HAP-1 (cell line): ENCODE measurements at places on chromosomes 11 and 22.
A peak's percentile ranks its signal among the peaks of the same experiment; 100 is the strongest.

- no peak for DNase-seq
These were observed 43.6 kb upstream of the FTH1 start for GRCh38 chr11:62010935-62011528.

- no peak for DNase-seq
These were observed 744.6 kb downstream of the FAM181B start for GRCh38 chr11:81989093-81989492.

- no peak for DNase-seq
These were observed 22.1 kb downstream of the CD6 start for GRCh38 chr11:60993615-60994014.

DNA sequence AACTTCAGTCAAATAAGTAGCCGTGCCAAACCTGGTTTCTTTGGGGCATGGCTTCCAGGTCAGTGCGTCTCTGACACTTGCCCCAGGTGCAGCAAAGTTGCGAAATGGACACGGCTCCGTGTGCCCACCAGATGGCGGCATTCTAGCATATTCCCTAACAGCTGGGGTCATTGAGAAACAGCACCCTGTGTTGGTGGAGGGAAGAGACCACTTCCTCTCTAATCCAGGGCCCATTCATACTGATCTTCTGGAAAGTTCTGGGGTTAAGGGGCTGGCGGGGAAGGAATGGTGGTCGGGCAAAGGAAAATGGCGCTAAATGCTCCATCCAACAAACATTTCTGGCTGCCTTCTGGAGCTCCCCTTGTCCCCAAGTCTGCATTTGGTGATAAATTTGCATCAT is 141.2 kb upstream of the TIMP3 start:
- peak; percentile 72 for DNase-seq

GRCh38 chr22:28710576-28711191 is 30.9 kb downstream of the CHEK2 start:
- DNase-seq = no peak

DNA sequence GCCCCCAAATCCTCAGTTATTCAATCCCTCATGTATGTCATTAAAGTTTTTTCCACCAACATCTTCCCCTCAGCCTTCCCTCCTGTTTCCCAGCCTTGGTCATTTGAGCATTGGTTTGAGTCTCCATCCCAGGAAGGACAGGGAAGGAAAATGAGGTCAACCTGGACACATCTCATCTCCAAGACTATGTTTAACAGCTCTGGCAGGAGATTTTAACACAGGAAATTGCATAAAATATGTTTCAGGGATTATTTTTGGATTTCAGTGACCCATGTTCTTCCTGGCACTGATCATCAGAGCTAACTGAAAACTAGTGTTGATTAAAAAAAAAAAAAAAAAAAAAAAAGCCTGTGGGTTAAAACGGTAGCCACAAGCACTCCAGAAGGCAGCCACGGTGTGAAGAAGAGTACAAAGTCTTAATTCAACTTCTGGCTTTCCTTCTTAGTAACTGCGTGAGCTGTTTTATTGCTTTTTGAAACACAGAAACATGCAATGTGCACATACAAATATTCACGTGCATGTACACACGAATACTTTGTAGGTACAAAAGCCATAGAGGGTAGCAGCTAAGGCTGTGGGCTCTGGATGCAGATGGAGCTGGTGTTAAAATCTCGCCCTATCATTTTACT is 164.4 kb upstream of the DDI1 start:
- DNase-seq = no peak

DNA sequence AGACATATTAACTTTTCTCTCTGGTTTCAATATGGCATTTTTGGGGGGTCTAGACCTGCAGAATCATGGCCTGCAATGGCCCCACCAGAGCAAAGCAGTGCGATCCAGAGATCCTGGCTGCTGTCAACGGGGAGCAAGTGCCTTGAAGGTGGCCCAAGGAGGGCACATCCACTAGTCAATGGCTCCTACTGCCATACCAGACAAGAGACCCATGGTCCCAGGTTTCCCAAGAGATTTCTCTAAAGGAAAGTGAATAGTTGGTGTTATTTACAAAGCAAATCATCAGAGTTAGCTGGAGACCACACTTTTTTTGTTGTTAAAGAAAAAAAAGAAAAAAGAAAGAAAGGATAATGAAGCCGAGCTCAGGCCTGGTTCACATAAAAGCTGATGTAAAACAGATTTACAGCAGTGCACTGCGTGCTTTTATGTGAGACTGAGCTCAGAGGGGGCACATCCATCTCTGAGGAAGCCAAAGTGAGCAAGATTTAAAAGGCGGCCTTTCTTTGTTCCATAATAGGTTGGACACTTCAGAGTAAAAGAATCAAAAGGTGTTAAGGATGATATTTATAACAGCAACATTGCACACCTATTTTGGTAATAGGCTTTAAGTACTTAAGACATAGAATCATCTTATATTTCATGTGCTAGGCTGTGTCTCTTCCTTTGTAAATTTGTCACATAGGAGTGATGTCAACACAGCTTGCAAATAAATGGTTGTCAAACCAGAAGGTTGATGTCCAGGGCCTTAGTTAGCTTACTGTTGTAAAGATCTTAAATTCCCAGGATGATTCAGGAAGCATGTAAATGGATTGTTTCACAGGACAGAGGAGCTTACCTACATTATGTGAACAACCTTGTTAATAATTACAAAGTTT is 201.3 kb upstream of the NTM start:
- DNase-seq = no peak

GRCh38 chr11:132941024-132941646 is 591.2 kb downstream of the OPCML start:
- peak; percentile 10 for DNase-seq

DNA sequence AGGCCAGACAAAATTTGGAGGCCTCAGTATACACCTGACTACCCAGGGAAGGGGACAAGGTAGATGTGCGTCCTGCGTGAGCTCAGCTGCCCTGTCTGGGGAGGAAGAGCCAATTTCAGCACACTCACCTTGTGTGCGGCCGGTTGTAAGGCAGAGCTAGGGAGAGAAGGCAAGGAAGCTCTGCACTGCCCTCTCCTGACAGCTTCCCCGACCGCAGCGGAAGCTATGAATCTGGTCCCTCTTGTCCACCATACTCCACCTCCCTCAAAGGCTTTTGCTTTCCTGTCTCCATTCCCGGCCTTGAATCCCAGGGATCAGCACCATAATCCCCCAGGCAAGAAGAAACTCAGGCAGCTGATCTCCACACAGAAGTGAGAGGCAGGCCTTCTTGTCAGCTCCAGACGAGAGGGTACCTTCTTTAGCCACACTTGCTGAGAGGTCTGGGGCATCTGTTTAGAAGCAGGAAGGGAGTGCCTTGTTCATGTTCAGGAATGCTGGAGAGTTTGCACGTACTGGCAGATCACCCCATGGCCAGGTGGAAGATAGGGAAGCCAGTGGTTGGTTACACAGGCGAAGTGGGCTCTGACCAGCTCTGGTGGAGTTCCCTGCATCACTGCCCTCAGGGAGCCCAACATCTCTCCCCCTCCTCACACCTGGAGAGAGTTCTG is 62.5 kb downstream of the FEZ1 start:
- peak; percentile 80 for DNase-seq

GRCh38 chr11:71355281-71355680 is 92.9 kb downstream of the DHCR7 start:
- DNase-seq = no peak

GRCh38 chr11:3126207-3126865 is 38.8 kb downstream of the OSBPL5 start:
- DNase-seq = no peak

DNA sequence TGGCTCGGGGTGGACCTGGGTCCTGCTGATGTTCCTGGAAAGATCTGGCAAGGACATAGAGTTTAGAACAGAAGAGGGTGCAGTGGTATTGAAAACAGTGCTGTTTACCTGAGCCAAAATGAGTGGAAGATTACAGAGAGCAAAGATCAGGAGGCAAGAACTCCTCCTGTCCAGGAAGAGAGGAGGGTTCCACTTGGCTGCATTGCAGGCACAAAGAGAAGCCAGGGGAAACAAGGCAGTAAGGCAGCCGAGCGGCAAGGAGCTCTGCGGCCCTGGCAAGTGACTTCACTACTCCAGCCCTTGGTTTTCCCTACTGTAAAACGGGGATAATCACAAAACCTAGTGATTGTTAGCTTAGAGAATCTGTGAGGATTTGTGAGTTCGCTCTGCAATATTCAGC is 3.7 kb upstream of the PACSIN2 start:
- DNase-seq = no peak

GRCh38 chr11:13228572-13228971 is 49.0 kb upstream of the BMAL1 start:
- DNase-seq = no peak

GRCh38 chr11:31107649-31108048 is 261.9 kb downstream of the DCDC1 start:
- no peak for DNase-seq

GRCh38 chr11:125281831-125282595 is 117.5 kb downstream of the PKNOX2 start:
- no peak for DNase-seq

GRCh38 chr11:83070731-83071566 is 748 bp downstream of the RAB30 start:
- peak; percentile 52 for DNase-seq

DNA sequence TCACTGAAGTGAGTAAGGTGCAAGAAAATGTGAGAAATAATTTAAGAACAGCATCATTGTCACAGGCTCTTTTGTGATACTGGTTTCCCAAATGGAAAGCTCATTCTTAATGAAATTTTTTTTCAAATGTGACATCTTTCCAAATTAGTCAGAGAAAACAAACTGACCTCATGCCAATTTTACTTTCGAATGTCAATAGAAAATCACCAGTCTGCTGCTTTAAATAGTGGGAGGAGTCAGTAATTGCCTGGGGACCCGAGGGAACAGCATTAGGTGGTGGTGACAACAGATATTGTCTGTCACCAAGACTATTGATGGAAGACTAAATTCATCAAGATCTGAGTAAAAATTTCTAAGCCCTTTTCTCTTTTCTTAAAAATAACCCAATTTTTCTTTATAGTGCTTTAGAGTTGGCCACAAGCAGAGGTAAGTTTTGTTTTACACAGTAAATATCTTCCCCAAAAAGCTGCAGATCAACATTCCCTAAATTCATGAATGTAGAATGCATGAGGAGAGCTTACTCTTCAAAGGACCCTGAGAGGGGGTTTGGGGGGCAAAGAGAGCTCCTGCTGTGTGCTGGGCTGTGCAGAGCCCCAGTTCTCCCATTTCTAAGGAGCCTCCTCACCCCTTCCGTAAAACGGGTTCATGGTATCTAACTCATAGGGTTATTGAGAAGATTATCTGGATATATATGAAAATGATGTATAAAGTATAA is 95.1 kb downstream of the PIWIL4 start:
- DNase-seq = no peak

DNA sequence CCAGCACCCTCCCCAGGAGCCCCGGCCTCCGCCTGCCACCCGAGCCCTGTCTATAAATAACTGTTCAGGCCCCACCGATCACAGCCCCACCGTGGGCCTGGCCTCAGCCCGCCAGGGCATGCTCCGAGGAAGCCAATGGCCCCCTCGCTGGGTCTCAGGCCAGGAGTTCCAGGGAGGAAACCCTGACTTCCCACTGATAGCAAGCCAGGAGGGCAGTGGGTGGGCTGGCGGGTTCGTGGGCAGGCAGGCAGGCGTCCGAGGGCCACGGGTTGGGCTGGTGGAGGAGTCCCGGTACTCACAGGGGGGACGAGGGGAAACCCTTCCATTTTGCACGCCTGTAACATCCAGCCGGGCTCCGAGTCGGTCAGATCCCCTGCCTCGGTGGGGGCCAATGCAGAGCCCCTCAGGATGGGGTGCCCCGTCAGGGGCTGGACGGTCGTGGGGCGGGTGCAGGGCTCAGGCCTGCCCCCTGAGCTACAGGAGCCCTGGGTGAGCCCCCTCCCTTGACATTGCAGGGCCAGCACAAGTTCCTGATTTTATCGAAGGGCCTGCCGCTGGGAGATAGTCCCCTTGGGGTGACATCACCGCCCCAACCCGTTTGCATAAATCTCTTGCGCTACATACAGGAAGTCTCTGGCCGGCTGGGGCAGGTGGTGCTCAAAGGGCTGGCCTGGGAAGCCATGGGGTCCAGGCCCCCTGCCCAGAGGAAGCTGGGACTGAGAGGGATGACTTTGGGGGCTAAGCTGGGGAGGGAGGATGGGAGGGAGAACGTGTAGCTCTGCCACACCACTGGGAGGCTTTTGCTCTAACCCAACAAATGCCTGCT is at the start of gene SPI1:
Gene SPI1 (minus strand): TSS at position 538 of the 826 bp plus-strand sequence. CDS start 194 bp downstream, at position 344.
- no peak for DNase-seq

GRCh38 chr22:24871611-24872205 is 65.7 kb downstream of the SGSM1 start:
- DNase-seq = no peak

DNA sequence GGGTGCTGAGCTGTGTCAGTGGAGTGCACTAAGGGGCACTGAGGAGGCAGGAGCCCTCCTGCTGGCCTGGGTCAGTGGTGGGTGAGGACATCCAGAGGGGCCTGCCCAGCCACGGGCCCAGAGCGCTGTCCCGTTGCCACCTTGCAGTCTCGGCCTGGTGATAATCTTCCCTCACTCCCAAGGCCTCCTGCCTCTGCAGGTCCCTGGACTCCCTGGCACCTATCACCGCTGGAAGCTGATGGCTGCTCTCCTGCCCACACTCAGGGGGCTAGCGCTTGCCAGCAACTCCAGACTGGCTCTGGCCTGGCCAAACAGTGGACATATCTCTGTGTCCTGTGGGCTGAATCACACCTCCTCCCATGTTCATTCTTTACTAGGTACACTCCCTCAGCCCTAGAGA is 86.5 kb upstream of the PITPNB start:
- no peak for DNase-seq

GRCh38 chr22:36464715-36465231 is 16.7 kb downstream of the TXN2 start:
- DNase-seq = no peak

GRCh38 chr11:100887659-100888058 is 200.6 kb downstream of the ARHGAP42 start:
- no peak for DNase-seq

DNA sequence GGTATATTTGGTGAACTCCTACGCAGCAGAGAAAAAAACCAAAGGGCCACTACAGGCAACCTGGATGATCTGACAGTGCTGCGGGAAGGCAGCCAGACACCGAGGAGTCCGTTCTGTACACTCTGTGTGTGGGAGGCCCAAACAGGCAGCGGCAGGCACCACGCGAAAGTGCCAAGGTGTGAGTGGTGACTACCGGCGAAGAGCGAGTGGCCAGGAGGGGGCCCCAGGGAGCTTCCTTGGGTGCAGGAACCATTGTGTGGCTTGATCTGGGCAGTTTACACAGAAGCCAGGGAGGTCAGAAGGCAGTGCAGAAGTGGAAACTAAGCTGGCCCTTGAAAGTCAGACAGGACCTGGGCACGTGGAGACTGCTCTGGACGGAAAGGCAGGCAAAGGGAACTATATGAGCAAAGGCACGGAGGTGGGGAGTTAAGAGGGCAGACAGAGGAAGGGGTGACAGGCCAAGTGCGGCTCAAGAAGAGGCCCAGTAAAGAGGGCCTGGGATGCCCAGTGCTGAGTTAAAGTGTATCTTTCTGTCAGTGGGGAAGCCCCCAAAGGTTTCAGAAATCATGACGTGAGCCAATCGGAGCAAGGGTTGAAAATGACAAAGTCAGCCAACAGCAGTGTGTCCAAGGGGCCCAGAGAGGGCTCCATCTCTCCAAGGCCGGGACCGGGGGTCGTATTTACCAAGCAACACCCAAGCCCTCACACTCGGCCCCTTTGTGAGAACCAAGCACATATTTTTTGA is 10.6 kb downstream of the TMEM184B start:
- DNase-seq = peak; percentile 65
